ENCODE measurements at places on chromosomes 5 and 9.

DNA sequence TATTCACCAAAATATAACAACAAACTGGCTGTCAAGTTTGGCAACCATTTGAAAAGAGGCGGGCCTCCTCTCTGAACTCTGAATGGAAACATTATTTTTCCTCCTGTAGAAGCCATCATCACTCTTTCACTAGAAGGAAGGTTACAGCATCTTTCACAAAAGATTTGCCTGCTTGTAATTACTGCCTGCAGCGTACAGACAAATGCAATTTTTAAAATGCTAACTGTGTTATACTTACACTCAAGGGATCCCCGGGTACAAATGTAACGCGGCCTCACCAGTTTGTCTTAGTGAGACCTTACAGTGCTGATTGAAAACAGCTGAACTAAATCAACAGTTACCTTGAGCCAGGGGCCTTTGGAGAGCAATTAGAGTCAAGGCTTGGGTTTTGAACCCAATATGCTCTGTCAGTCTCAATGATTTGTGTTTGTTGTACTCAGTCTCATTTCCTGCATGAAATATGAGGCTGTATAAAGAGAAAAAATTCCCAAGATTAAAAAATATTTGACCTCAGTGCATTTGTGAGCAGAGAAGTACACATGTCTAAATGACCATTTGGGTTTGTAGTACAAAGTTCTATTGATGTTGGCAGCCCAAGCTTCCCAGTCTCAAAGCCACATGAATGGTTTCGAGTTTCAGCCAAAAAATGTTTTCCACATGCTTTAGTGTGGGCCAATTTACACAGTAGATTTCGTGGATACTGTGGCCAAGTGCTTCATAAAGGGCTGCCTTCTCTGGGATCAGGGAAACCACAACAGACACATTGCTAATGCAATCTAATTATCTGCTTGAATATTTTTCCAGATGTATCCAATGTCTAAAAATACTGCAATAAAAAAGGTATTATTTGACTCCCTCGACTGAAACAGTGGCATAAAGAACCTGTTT, 500.0 kb downstream of the SPATA31D1 start:
- peak; percentile 94 for DNase-seq

DNA sequence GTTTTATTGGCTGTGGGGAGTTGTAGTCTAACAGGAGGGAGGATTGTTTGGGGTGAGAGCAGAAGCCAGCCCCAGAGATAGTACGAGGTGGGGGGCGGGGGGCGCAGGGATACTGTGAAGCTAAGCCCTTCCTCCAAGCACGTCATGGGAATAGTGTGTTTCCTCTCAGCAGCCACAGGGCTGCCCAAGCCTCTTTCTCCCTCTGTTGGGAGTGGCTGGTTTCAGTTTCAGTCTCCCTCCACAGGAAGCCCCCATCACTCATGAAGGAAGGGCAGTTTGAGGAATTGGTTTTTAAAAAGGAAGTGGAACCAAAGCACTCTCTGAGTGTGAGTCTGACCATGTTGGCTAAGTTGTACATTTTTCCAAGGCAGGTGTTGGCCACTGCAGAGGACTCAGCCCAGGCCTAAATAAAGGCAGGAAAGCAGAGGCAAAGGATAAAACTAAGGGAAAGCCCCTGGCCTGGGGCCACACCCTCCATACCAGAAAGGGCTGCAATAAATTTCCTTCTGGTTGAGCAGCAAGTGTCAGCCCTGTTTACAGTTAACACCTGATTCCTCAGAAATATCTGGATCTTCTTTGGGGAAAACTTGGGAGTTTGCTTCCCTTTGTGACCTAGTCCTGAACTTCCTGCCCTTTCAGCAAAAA, 3.2 kb downstream of the RAB24 start:
- DNase-seq = peak; percentile 67

- no peak for DNase-seq
These were observed 897 bp downstream of the AHRR start for GRCh38 chr5:322281-322941.

DNA sequence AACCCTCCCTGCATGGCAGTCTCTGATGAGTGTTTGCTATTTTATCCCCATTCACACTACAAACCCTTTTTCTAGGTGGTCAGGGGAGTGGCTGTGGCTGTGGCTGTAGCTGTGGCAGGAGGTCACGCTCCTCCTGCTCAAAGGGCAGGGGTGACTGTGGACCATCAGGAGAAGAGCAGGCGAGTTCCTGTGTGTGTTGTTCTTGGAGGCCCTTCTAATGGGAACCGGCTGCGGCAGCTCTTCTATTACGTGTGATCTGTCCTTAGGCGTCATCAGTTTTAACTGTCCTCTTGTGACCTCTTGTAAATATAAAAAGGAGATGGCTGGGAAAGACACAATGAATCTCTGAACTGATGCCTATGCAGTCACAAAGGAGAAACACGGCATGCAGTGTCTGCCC, 65.1 kb downstream of the ANKH start:
- peak; percentile 63 for DNase-seq

All from fibroblast of skin of abdomen (primary cell).